Muscle of arm (tissue), 14 donors: ENCODE measurements at places on chromosomes 13 and 19. TPM values are rescaled to one million over a fixed set of nuclear protein-coding genes. Genes with fewer than 3 reads are reported as not detected.

DNA sequence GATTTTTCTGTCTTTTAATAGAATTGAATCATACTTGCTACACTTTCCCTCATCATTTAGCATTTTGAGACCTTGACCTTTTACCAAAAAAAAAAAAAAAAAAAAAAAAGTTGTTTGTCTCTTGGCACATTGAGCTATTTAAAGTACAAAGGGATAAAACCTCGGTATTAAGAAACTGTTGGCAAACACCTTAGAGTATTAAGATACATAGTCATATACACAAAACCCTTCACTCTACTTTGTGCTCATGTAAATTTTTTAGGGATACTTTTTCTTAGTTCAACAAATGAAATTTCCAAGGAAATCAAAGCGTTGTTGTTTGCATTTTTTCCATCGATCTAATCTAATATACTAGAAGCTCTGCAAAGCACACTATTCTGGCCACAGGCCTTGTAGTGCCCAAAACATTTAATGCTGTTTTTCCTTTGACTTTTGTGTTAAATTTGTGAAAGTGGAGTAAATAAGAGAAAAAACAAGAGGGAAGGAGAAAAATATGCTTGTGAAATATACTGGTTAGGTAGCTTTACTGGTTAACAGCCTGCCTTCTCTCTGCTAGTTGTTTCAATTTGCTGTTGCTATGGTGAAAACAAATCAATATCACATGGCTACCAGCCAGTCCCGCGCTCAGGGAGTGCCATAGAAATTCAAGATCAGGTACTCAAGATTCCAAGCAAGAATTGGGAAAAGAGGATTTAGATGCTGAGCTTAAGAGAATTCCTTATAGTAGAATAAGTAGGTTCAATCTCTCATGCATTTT lies 2.6 kb downstream of the MBNL2 start:
- peak; percentile 62 for DNase-seq

IGFL1 gene
- polyA plus RNA-seq = not detected

DNA sequence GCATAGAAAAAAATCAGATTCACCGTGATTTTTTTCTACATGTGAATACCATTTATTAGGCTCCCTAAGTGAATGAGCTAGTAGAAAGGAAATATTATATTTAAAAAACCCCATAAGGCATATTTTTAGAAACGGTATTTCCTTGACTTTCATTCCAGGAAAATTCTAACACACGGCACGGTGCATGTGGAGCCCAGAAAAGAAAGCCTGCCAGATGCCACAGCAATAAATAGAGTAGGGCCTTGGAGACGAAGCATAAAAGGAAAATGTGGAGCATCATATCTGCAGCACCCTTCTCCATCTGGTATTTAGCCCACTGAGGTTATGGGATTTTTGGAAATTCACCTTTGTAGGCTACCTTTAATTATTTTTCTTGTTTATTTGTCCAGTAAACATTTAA lies 314.4 kb downstream of the ENOX1 start:
- peak; percentile 35 for DNase-seq

- DNase-seq = no peak
Observed at GRCh38 chr19:919199-920050, 2.3 kb downstream of the KISS1R start.

PDE4A gene
- polyA plus RNA-seq = 3.2 TPM
